ENCODE measurements at places on chromosomes 2 and 18. TPM values are rescaled to one million over a fixed set of nuclear protein-coding genes. Genes with fewer than 3 reads are reported as not detected.

GRCh38 chr2:138722316-138722715, 57.9 kb downstream of the NXPH2 start:
- DNase-seq: no peak

DNA sequence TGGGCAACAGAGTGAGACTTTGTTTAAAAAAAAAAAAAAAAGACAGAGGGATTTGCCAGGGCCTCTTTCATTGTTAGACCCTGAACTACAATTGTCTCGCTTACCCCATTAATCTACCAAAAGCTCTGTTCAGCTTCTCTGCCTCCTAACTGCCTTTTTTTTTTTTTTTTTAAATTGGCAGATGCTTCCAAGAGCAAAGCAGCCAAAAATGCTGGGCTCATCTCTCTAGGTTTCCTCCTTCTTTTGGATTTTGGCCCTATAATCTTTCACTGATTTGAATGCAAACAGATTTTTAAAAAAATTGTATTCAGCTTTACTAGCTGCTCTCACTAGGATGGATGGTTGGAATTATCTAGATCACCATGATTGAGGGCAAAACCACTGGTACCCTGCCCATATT, 33.2 kb upstream of the RAPGEF4 start:
- no peak for DNase-seq

- no peak for DNase-seq
These were observed at the start of gene PRSS56 for GRCh38 chr2:232519581-232520438. Gene PRSS56, plus strand, starts transcription at chr2:232520388. Its CDS starts 211 bp downstream, at chr2:232520599.

GRCh38 chr2:13015532-13016320, 299.0 kb downstream of the TRIB2 start:
- no peak for DNase-seq

GRHL1 gene
- total RNA-seq: 5.3 TPM

- DNase-seq: peak; percentile 6
These were observed 589.0 kb upstream of the ACVR2A start for GRCh38 chr2:147255812-147256211.

DNA sequence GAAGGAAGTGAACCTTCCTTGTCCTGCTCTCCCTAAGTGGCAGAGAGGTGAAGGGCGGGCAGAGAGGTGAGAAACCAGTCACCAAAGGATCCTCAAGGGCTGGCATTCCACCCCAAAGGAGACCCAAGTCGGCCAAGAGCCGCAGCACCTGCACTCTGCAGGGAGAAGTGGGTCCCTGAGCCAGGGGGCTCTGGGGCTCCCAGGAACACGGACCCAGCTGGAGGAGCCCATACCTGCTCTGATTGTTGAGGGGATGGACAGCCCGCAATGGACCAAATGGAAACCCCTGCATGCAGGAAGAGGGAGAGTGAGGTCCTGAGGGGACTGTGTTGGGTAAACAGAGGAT, 233.3 kb downstream of the ATAD2B start:
- DNase-seq: no peak

PAX8 gene
- 0.35 TPM for total RNA-seq

FSIP2 gene
- 0.31 TPM for total RNA-seq

- DNase-seq: no peak
These were observed 131.9 kb upstream of the ID2 start for GRCh38 chr2:8549942-8550341.

MRO gene
- total RNA-seq: 0.66 TPM

- no peak for DNase-seq
These were observed 582.1 kb downstream of the ZEB2 start for GRCh38 chr2:143937723-143938350.

- DNase-seq: no peak
These were observed 78.0 kb downstream of the UPP2 start for GRCh38 chr2:158179660-158180059.

DNA sequence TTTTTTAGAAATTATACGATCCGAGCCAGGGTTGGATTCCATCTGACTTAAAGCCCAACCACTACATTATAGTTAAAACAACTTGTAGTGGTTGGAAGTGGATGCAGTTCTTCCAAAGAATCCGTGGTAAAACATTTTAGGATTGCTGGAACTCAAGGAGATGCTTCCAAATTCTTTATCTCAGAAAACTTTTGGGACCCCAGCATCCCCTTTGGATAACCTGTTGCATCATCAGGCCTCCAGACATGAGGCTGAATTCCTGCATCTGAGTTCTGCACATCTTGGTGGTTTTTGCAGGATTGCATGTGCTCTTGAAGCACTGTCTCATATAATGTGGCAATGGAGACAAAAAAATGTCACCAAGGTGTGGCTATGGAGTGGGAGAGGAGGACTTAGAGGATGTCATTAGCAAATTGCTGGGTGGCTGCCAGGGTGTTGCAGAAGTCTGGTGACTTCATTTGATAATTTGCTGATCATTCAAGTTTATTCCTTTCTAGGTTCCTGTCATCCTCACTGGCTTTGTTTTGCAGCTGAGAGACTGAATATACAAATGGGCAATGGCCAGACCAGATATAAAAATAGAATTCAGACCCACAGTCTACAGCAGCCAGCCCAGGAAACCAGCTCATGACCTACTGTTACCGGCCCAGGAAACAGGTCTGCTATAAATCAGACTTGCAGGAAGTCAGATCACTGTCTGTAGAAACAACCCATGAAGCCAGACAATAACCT, 207.7 kb downstream of the BCL2 start:
- no peak for DNase-seq

Data from pancreas (tissue), 10 donors.